ENCODE measurements at places on chromosomes 3 and 15.

DNA sequence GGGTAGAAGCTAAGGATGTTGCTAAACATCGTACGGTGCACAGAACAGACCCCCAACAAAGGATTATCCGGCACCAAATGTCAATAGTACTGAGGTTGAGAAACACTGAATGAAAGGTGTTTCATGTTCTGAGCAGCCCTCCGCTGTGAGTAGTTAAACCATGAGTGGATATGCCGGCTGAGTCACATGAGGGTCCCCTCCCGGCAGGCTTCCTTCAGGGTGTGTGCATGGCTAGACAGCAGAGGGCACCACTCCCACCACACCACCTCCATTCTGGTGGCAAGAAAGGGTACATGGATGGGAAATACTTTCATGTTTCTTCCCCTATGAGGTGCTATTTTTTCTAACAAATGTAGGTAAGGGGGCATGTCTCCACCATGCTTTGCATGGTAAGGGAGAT is 128.3 kb upstream of the SEMA6D start:
- DNase-seq: no peak

DNA sequence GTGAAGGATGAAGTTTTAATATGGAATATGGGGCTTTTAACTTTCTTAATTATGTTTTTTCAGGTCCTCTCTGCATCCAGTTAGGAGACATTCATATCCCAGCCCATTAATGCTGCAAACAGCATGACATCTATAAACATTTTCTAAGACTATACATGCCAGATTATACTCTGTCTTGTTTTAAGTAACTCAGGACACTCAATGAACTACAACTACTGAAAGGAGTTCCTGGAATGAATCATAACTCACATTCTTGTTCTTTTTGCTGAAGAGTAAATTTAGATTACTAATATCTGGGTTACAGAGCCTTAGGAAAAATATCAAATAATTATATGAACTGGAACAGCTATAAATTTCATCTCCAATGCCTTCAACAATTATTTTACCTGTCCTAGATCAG is 167.4 kb downstream of the STAG1 start:
- DNase-seq: no peak

DNA sequence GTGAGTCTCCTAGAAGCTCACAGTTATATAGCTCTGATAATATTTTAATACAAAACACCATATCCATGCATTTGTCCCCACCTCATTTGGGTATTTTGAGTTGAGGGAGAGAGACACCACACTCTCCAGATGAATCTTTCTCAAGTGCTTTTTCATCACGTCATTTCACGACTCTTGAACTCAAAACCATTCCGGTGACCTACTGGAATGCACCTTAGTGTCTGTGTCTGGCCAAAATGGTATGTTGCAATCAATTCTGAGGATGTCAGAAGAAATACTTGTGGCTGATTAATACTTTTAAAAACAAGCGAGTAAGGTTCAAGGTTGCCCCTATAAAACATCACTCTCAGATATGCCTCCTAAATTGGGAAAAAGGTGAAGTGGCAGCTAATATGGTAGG is 352.6 kb upstream of the ICE2 start:
- DNase-seq: no peak

- DNase-seq: no peak
Observed at GRCh38 chr15:67906382-67906781, 66.5 kb upstream of the RNU6-1 start.

GRCh38 chr3:128006061-128007032 is 45.9 kb upstream of the SEC61A1 start:
- DNase-seq: no peak

- DNase-seq: no peak
Observed at GRCh38 chr15:33533197-33533596, 222.4 kb downstream of the RYR3 start.

GRCh38 chr3:159898147-159898546 is 90.5 kb upstream of the IL12A start:
- DNase-seq: no peak

- DNase-seq: no peak
Observed at GRCh38 chr3:5791558-5791957, 604.1 kb downstream of the EDEM1 start.

DNA sequence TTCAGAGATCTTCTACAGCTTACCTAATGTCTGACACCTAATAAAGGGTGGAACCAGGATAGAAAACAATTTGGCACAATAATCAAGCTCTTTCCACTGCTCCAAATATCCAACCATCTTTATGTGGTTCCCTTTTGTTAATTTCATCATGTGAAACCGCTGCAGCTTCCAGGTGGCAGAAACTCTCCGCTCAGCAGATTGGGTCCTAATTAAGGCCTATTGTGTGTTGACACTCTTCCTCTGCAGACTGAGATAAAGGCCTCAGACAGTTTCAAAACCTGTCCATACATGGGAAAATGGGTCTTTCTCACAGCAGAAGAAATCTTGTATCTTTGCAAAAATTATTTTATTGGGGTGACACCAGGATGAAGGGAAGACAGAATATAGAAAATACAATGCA is 1002.4 kb upstream of the SEMA6D start:
- no peak for DNase-seq

DNA sequence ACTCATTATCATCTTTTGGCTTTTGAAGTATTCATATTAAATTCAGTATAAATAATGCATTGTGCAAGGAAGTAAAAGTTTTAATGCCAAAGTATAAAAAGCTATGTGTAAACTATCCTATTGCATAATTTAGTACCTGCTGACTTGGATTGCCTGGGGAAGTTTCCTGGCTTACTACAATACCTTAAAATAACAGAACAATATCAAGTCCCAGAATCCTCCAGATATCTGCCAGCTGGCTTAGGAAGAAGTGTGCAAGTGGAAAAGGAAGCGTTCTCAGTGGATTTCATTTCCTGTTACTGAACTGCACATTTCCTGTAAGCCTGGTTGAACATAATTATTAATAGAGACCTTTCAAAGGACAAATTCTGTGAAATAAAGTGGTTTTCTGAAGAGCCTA is 236.7 kb downstream of the ADAMTSL3 start:
- no peak for DNase-seq

GRCh38 chr3:71722693-71723092 is 2.5 kb downstream of the EIF4E3 start:
- no peak for DNase-seq

DNA sequence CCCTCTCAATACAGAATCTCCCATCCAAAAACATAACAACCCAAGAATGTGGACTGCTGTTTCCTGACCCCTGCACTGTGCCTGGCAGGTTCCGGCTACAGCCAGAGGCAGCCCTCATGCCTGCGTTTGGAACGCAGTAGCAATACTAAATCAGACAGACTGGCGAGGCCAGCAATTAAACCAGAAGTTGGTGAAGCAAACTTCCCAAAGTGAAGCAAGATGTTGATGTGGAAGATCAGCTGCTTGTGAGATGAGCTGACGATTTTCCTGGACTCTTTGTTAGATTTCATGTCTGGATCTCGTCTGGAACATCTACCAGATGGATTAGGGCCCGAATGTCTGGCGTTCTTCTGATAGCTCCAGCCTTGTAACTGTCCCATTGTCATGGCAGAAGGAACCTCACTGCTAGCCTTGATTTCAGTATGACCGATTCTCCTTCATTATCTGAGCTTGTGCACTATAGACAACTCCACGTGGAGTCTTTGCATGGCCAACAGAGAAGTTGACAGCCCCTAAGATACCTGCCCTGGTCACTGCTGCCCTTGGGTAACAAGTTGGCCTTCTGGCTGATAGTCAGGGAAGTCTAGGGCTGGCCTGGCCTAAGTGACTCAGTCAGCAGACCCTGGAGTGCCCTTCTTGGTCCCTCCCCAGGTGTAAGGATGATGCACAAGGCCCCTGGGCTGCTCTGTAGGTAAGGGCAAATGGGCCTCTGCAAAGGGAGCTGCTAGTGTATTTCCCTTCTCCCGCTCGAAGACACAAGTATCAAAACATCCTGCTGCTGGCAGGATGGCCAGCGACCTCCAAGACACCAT is 126.5 kb downstream of the ADAMTS17 start:
- DNase-seq: peak; percentile 43

GRCh38 chr15:90465140-90465929 is 64.4 kb upstream of the CRTC3 start:
- no peak for DNase-seq

DNA sequence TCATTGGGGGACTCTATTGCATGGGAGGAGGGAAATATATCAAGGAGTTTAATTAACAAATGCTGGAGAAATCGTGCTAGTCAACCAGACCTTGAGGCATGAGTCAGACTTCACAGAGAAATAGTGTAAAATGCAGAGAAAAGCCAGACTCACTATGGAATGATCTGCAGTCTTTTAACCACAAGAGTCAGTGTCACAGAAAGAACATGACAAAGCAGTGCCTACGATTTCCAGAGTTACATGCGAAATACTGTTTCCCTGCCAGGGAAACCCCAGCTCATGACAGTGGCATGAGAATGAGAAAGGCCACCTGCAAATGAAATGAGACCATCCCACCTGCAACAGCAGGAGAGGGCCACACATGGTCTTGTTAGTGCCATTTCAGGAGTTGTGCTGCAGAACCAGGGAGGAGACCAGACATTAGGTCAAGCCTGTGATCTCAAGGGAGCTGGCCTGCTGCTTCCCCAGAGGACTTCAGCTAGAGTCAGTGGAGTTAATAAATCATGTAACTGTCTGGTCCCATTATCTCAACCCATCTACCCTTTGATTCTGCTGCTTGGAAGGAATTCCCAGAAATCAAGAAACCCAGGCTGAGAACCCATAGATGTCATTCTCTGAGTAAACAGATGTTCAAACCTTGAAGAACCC is 79.0 kb downstream of the ERC2 start:
- no peak for DNase-seq

- DNase-seq: no peak
Observed at GRCh38 chr3:171620825-171621434, 160.7 kb upstream of the TNIK start.

DNA sequence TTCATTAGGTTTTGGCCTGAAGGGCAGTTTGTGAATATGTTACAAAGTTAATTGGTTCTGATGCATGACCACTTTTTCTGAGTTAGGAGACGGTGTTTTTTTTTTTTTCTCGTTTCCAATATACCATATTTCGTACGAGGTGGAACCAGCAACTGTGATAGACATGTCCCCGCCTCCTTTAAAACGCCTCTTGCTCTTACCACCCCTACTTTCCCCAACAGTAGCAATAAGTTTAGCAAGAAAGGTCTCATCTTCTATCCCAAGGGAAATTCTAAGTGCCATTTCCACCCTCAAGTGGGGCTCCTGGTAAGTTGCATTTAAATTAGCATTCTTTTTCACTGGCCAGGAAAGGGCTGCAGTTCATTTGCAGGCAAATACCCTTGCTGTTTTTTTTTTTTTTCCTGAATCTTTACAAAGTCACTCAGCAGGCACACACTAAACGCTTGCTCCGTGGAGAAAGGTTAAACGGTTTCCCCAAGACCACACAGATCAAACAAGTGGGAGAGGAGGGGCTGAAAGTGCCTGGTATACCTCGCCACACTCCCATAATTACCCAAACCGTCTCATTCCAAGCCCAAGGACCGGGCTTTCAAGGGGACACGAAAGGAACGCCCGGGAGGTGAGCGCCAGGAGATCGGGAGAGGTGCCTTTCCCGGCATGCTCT is 39.5 kb upstream of the MGA start:
- peak; percentile 79 for DNase-seq

DNA sequence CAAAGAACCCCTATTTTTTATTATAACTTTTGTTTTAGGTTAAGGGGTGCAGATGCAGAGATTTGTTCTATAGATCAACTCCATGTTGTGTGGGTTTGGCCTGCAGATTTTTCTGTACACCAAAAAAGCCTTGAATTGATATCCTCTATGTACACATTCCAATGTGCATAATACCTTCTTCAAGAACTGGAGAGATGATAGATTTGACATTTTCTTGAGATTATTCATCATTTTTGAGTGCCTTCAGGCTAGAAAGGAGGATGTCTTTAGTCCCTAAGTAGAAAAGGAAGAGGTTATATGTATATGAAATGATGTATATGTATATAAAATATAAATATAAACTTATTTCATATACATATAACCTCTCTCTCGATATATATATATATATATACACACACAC is 1190.0 kb upstream of the ALCAM start:
- DNase-seq: no peak

- DNase-seq: peak; percentile 25
Observed at GRCh38 chr15:68401496-68402431, 30.2 kb downstream of the ITGA11 start.

DNA sequence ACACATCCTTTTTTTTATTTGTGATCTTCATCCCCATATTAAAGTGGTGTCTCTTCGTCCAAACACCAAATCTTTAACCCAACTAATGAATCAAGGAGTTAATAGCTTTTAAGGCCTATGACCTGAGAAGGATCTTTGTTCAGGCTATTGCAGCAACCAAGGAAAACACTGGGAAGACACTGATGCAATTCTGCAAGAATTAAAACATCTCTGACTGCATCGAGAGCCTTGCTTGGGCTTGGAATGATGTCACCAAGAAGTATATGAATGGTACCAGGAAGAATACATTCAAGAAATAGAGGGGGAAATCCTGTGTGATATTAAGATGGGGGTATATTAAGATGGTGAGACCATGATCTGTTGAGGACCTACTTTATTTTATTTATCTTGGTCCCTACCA is 214.2 kb upstream of the ARL6 start:
- DNase-seq: no peak

- no peak for DNase-seq
Observed at GRCh38 chr3:115670911-115671310, 47.6 kb downstream of the GAP43 start.

GRCh38 chr3:82080261-82080660 is 318.8 kb upstream of the GBE1 start:
- DNase-seq: peak; percentile 65

- no peak for DNase-seq
Observed at GRCh38 chr15:67468416-67468815, 52.5 kb upstream of the C15orf61 start.

GRCh38 chr3:123564056-123564455 is 20.8 kb downstream of the HACD2 start:
- no peak for DNase-seq

GRCh38 chr3:118128886-118129285 is 905.8 kb downstream of the IGSF11 start:
- no peak for DNase-seq

- DNase-seq: no peak
Observed at GRCh38 chr3:157027861-157028745, 131.8 kb downstream of the CCNL1 start.

GRCh38 chr3:175861916-175862315 is 1002.8 kb downstream of the NAALADL2 start:
- DNase-seq: no peak

DNA sequence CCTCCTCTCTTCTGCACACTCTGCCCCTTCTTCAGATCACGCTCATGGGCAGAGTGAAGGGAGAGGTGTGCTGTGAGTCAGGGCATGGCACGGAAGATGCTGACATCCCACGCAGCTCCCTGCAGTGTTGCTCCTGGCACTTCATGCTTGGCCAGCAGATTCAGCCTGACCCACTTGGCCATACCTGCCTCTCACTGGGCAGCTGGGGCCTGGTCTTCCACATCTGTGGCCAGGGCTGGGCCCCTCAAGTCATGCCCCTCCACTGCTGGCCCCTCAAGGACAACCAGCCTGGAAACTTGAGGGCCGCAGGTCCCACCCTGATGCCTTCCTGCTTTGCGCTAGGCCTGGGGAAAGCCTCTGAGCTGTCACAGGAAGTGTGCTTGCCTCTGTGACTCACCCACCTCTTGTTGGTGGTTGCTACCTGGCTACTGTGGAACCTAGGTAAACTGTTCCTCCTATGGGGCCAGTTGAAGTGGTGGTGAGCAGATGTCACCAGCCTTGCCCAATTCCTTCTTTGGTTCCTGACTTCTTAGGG is 48.7 kb downstream of the BSN start:
- no peak for DNase-seq

Data from islet precursor cell (in vitro differentiated cells).